ENCODE measurements at places on chromosomes 6 and 20. TPM values are rescaled to one million over a fixed set of nuclear protein-coding genes. Genes with fewer than 3 reads are reported as not detected.

ADTRP gene
- 17.6 TPM for total RNA-seq

SLA2 gene
- total RNA-seq, result not detected

GSTA2 gene
- not detected for total RNA-seq

KIAA1755 gene
- not detected for total RNA-seq

DNA sequence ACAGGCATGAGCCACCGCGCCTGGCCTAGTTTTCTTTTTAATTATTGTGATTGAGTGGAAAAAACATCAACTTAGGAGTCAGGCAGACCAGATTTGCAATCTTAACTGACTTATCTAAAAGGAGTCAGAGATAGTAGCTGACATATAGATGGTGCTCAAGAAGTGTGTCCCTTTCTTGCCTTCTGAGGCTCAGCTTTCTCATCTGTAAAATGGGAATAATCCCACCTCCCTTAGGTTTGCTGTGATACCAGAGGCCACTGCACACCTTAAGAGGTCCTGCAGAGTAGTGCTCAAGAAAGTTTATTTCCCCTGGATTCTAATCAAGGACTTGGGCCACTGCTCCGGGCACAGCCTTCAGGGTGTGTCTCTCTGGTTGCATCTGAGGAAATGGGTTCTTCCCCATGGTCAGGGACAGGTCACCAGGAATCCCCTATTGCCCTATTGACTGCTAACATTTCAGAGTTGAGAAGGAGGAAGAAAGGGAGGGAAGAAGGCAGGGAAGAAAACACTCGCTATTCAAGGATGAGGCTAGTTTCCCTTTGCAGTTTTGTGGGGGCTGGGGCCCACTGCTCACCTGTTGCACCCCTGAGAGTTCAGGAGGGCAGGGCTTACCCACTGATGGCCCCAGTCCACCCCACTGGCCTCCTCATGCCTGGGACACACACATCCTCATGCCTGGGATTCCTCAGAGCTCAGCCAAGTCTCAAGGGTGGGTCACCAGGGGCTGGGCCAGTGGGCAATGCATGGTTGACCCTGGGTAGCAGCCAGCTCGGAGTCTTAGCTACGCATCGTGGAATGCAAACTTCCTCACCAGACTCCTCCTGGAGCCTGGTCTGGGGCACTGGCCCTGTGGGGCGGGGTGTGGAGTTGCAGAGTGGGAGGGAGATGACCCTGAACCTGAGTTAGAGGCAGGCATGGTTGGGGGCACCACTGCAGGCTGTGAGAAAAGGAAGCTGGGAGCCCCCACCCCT, 21.2 kb downstream of the C6orf132 start:
- DNase-seq, result no peak

GRCh38 chr6:82410151-82410648, 46.6 kb downstream of the TPBG start:
- peak; percentile 54 for DNase-seq

DNA sequence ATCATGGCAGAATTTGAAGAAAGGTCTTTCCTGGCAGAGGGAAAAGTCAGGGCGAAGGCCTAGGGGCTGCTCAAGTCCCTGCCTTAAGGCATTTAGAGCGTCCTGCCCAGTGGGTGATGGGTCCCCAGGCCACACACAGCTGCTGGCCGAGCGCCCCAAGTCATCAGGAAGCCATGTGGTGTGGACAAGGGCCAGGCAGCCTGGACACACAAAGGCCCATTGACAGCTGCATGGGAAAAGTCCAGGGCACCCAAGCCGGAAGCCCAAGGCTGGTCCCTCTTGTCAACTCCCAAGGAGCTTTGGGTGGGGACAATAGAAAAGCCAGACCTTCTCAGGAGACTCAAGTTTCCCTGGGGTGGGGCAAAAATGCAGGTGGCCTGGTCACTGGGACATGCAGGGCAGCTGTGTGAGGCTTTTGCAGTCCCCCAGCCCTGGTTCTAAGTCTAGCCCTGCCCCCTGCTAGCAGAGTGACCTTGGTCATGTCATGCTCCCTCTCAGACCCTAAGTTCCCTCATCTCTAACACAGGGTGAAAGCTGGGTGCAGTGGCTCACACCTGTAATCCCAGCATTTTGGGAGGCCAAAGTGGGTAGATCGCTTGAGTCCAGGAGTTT, 44.3 kb upstream of the PTGIS start:
- DNase-seq, result no peak

DNA sequence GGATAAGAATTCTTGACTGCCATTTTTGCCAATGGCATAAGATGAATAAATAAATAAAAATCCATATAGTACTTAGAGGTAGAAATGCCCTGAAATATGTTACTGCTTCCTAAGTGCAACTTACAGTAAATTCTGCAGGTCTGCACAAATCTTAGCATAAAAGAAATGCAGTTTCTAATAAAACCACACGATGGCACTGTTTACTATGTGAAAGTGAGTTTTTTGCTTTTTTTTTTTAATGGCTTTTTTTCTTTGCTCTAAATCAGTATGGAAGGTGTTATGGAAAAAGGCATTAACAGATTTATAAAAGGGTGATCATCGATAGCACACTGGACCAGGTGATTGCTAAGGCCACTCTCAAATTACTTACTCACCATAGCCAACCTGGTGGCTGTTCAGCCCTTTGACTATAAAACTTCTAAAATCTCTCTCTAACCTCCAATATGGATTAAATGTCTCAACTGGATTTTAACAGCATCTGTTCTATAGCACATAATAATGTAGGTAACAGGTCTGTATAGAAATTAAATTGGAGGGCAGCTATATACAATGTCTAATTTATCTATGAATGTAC, 45.8 kb downstream of the AHI1 start:
- peak; percentile 50 for DNase-seq

DNA sequence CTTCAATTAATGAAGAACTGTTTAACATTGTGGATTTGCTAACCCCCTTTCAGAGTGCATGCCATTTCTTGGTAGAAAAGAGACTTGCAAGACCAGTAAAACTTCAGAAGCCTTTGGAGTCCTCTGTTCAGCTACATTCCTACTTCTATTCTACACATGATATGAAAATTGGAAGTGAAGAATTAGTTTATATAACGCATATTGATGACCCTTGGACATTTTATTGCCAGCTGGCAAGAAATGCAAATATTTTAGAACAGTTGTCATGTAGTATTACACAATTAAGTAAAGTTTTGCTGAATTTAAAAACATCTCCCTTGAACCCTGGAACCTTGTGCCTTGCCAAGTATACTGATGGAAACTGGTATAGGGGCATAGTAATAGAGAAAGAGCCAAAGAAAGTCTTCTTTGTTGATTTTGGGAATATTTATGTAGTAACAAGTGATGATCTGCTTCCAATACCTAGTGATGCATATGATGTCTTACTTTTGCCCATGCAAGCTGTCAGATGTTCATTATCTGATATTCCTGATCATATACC, 3.3 kb downstream of the TDRD6 start:
- DNase-seq, result no peak

All from bronchial epithelial cell (primary cell).